ENCODE measurements at places on chromosomes 11 and 22.

- no peak for DNase-seq
Observed at GRCh38 chr11:17350455-17351171, 987 bp upstream of the NCR3LG1 start.

DNA sequence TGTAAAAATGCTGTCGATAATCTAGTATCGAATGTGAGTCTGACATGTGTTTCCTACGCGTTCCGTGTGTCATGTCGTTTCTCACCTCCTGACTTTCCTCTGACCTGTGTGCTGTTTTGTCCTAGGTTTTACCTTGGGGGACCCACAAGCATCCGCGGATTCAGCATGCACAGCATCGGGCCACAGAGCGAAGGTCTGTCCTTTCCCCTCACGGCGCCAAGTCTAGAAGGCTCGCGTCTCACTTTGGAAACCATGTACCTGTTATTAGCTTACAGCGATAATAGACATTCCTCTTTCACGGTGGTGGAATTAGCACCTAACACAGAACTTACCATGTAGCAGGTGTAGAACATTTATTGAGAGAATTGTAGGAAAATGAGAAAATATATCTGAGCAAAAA is 28.6 kb downstream of the SAMM50 start:
- no peak for DNase-seq

GRCh38 chr22:30036656-30037055 is 43.6 kb upstream of the HORMAD2 start:
- peak; percentile 42 for DNase-seq

- no peak for DNase-seq
Observed at GRCh38 chr11:72629266-72629665, 45.0 kb downstream of the PDE2A start.

- DNase-seq = no peak
Observed at GRCh38 chr22:50547263-50547985, 1.7 kb downstream of the KLHDC7B start.

GRCh38 chr22:46303347-46303965 is 6.8 kb downstream of the GTSE1 start:
- no peak for DNase-seq

DNA sequence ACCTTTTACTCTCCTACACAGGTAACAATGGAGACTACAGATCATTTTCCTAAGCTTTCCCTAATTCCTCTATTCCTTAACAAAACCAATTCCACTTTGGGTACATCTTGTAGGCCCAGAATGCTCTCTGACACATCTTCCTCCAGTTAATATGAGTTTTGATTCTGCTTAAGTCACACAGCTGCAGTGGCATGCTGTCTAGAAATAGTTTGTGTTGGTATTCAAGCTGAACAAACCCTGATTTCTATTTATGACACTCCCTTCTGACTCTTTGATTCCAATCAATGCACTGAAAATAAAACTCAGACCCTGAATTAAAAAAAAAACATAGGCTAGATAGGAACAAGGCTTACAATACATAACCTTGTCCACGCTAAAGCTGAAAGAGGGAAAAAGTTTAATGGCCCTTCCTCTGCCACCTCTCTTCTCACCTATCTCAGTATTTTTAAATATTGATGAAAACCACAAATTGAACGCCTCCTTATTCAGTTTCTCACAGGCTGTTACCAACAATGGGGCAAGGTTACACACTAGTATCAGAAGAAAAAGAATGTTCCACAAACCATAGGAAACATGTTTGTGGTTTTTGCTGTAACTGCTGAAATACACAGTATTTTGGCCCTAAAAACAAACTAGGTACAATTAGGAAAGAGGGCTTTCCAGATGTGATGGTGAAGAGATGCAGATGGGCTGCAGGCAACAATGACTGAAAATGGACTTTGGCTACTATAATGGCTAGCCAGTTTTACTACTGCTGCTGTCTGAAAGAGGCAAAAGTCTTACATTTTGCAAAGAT is 35.7 kb upstream of the GAB2 start:
- no peak for DNase-seq

- no peak for DNase-seq
Observed at GRCh38 chr22:33302549-33302948, 244.4 kb upstream of the SYN3 start.

GRCh38 chr11:93132836-93133235 is 65.0 kb downstream of the SLC36A4 start:
- no peak for DNase-seq

DNA sequence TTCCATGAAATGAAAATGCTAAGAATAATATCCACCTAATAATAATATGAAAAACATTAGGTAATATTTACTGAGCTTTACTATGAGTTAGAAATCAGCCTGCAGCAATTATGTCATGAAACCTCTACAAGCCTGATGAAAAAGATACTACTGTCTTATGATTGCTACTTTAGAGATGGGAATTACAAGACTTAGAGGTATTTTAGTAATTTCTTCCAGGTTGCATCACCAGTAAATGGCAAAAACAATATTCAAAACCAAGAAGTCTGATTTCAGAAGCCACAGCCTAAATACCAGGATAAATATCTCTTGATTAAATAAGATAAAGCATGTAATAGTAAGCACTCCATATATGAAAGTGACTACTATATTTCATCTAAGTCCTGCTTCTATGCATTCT is 13.8 kb downstream of the OR5B21 start:
- DNase-seq = no peak

- DNase-seq = no peak
Observed at GRCh38 chr11:22347857-22348487, 9.8 kb downstream of the SLC17A6 start.

- DNase-seq = no peak
Observed at GRCh38 chr22:26551568-26551967, 38.4 kb downstream of the TPST2 start.

DNA sequence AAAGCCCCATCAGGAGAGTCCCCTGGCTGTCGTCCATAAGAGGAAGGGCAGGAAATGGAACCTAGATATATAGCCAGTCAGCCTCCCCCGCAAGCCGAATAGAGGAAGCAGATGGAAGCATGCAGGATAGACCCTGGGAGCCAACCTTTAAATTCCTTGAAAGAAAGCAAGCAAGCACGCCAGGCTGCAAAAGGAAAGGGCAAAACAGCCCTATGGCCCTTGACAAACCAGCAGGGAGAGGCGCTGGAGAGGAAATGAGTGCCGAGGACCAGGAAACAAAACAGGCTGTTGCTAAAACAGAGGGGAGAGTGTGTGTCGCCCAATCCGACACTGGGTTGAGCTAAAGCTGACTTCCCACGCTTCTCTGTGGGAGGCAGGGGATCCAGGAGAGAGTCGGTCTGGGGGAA is 203.5 kb upstream of the MTNR1B start:
- no peak for DNase-seq

- no peak for DNase-seq
Observed at GRCh38 chr11:70627219-70627618, 228.9 kb downstream of the CTTN start.

DNA sequence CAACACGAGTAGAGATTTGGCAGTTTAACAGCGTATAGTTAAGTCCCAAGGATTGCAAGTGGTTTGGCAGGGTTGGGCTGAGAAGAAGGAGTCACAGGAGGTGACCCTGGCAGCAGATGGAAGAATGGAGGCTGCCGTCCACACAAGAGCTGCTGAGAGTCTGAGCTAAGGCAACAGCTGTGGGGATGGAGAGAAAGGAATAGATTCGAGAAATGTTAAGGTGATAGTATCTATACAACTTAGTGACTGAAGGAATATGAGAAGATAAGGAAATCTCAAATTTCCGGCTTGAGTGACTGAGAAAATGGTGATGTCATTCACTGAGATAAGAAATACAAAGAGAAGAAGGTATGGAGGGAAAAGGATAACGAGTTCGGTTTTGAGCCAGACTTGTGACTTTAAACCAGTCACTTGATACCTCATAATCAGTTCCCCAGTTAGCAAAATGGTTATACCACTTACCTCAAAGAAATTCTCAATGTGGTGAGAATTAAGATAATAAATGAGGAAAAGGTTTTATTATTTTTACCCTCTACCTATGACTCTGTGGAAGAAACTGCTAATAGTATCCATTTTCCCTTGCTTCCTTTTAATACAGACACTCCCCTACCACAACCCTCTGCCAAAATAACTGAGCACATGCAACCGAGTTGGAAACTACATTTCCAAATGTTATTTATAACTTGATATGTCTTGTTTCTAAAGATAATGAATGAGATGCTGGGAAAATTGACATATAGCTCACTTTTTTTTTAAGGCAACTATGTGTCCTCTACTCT is 30.7 kb downstream of the FAM168A start:
- DNase-seq = no peak

GRCh38 chr11:131533149-131533548 is 162.7 kb downstream of the NTM start:
- no peak for DNase-seq

- no peak for DNase-seq
Observed at GRCh38 chr11:134272381-134273316, 3.5 kb upstream of the GLB1L3 start.

GRCh38 chr22:24392218-24392931 is 35.0 kb upstream of the ADORA2A start:
- no peak for DNase-seq

DNA sequence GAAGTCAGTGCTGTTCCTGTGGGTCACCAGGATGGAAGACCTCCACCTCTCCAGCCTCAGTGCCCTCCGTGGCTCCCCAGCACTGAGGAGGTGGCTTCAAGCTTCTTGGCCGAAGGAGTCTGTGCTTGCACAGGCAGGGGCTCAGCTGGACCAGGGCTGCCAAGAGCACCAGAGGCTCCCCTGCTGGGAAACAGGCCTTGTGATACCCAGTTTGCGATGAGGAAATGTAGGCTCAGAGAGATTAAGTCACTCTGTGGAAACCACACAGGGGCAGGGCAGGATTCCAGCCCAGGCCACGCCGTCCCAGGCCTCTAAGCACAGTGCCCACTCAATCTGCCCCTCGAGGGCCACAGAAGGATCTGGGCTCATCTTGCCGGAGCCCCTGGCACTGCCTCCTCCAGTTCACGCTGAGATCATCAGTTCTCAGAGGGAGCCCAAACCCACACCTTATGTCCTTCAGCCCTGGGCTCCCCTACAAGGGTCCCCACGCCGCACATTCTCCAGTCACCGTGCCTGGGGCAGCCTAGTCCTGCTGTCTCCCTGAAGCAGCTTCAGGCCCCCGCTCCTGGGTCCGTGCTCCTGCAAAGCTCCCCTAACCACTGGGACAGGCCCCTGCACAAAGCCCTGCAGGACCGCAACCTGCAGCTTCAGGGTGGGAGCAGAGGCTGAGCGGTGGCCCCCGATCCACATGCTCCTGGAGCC is 21.6 kb downstream of the ANO1 start:
- no peak for DNase-seq

DNA sequence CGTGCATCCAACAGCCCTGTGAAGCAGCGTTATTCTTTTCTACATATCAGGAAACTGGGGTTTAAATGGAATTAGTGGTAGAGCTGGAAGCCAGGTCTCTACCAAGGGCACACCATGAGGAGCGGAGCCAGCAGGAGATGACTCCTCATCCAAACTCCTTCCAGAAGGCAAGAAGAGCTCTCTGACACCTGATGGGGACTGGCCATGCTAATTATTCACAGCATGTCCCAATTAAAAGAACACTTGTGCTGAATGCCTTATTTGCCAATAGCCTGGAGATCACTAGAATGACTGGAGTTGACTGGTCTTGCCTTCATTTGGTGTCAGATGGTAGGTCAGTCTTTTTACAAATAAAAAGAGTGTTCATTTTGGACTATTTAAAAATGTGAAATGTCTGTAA is 32.9 kb upstream of the SLN start:
- DNase-seq = no peak

DNA sequence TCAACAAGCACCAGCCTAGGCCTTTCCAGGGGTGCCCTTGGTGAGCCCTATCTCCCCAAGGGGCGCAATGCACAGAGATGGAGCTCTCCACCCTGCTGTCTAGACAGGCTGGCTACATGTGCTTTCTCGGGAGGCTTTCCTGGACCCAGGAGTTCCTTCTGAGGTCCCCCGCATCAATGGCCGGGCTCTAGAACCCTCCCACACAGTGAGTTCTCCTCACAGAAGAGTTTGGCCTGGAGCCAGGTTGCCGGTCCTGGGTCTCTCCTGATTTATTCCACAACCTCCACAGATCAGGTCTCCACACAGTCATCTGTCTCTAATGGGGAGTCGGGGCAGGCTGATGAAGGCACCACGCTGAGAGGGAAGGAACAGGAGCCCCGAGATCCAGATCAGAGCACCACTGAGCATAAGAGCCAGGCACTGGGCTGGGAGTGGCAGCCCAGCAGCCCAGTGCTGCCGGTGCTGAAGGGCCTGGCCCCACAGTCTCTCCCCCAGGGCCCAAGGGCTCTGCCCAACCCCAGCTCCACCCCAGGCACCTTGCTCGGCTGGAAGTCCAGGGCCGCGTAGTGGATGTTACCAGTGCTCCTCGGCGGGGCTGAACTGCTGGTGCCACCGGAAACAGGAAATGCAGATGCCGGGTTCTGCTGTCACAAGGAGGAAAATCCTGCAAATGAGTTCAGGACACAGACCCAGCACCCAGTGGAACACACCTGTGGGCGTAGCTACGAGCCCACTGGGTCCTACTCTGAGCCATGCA is 44.7 kb downstream of the GAB4 start:
- no peak for DNase-seq

GRCh38 chr11:47524291-47524874 is 28.5 kb downstream of the CELF1 start:
- no peak for DNase-seq

All from SW480 (cell line).